ENCODE measurements at places on chromosomes 1 and 21.

- peak; percentile 44 for DNase-seq
Observed at GRCh38 chr1:183920651-183921050, 115.7 kb downstream of the RGL1 start.

DNA sequence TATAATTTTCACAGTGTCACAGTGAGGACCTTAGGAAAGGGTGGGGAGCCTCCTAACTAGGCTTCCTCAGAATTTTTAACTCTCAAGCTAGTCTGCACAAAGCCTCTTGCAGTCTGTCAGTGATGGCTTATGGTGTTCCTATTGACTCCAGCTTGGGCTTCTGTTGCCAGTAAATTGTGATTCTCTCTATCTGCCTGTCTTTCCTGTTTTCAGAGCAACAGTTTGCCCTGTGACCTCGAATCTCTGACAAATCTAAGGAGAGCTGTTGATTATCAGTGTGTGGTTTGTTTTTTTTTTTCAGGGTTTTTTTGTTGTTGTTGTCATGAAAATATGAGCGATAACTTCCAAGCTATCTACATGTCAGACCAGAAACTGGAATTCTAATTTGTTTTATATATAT, 423.2 kb upstream of the B3GALT2 start:
- no peak for DNase-seq

DNA sequence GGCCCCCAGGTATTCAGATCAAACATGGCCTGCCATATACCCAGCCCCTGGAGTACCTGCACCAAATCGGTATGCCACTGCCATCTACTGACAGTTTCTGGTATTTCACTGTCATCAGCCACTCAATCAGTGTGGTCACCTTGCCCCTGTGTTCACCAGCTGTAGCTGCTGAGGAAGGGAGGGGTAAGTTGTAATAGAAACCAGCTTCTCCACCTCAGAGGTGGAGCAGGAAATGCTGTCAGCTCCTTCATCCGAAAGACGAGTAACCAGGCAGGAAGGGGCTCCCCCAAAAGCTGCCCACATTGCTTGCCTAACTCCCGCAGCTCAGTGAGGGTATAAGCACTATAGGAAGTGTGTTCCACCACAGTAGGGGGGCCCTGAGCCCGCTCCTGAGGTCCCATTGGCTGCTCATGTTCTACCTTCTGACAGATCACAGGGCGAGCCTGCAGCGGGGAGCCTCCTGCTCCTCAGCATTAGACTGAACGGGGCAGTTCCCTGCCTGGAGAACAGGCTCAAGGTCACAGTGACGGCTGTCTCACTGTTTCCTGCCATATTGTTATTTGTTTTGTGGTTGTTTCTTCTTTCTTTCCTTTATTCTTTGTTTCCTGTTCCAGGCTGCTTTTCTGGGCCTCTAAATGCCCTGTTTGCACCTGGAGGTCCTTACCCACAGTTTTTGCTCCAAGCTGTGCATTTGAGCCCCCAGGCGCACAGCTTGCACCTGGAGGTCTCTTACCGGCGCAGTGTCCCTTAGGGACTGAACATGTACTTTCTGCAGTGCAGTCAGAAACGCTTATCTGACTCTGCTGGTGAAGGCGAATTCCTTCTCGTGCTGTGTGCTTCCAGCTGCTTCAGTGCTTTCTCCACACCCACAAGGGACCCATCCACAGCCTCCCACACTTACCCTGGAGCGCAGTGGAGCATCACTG, 1638.3 kb downstream of the MRPL39 start:
- no peak for DNase-seq

DNA sequence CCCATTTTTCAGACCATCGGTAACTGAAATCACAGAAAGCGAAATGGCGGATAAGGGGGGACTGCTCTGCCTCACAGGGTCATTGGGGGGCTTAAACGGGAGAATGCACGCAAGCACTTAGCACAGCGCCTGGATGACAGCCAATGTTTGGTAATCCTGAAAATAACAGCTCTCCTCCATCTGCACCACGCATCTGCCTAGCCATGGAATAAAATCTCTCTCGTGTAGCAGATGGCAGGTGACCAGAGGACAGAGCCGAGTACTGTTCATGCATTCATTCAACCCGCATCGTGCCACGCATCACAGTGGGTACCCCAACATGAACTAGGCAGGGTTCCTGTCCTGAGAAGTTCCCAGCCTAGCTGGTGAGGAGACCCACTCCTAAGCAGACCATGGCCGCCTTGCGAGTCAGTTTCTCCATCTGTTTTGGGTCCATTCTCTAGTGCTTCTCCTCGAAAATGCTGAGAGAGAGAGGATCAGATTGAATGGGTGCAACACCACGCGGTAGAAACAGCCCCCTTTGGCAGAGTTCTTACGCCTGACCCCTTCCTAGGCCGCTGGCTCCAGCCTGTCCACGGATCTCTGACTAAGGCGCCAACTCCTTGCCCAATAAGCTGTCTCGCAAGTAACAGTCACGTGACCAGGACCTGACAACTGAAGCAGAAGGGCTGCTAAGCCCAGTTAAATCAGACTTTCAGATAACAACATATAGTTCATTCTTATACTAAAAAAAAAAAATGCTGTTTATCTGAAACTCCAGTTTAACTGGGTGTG, 7.3 kb downstream of the SLC1A7 start:
- no peak for DNase-seq

DNA sequence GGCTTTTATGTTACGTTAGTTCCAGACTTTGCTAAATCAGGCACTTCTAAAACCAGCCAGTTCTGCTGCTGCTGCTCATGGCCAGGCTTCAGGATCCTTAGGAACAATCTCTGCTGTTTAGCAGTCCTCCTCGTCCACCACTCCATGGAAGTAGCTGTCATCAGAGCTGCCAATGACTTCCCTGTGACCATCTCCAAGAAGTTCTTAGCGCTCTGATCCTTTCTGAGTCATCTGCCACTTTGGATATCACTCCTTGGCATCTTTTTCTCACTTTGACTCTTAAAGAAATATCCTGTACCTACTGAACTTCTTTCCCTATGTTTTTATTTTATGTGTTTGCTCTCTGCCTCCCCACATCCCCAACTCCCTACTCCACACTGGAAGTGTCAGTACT, 14.7 kb upstream of the IRF2BP2 start:
- DNase-seq, result no peak

DNA sequence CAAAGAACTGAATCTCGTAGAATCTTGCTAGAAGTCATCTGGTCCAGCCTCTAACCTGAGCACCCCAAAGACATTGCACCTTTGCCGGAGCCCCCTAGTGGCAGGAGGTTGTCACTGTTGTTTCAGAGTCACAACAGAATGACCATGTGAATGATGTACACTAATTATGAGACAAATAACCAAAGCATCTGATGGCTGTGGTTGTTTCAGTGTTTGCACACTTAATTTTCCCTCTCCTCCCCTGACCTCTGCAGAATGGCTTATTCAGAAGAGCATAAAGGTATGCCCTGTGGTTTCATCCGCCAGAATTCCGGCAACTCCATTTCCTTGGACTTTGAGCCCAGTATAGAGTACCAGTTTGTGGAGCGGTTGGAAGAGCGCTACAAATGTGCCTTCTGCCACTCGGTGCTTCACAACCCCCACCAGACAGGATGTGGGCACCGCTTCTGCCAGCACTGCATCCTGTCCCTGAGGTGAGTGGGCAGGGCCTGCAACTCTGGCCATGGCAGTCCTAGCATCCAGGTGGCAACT, 26.4 kb downstream of the TRAF5 start:
- no peak for DNase-seq

DNA sequence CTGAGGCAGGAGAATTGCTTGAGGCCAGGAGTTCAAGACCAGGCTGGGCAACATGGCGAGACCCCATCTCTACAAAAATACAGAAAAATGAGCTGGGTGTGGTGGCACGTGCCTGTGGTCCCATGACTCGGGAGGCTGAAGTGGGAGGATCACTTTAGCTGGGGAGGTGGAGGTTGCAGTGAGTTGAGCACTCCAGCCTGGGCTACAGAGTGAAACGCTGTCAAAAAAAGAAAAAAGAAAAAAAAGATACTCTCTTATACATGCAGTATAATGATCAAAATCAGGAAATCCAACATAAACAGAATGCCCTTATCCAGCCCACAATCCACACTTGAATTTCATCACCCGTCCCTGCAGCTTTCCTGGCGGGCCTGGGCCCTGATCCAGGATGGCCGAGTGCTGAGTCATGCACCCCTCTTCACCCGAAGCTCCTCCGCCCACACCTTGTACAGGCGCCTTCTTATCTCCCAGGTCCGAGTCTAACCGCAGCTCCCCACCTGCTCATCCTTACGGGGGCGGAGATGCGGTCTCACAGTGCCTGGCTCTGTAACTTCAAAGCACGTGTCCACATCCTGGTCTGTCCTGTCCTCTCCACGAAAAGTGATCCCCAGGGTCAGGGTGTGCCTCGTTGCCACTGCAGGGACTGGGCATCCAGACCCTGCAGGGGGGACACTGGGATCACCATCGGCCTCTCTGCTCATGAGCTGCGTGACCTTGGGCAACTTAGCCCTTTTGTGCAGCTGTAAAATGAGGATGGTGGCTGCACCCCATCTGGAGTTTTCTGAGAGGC, 120.2 kb upstream of the SLC45A1 start:
- DNase-seq, result peak; percentile 41

DNA sequence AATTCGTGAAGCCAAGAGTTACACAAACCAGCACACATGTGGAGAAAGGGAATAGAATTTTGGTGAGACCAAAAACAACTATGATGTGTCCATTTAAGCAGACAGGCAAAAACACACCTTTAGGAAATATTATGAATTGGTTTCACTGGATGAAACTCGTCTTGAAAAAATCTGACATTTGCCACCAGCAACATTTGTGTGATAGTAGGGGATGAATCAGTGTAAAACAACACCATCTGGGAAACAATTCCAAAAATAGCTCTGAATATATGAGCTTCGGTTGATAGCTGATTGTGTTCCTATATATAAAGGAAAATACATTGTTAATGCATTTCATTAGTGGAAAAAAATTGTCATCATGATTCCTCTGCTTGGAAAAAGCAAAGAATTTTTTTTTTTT, 327.8 kb downstream of the PAPPA2 start:
- no peak for DNase-seq

- no peak for DNase-seq
Observed at GRCh38 chr21:44975720-44976555, 36.1 kb downstream of the SLX9 start.

GRCh38 chr1:995665-996633, 3.9 kb downstream of the HES4 start:
- no peak for DNase-seq

- no peak for DNase-seq
Observed at GRCh38 chr1:47991187-47991586, 6.0 kb downstream of the TRABD2B start.
